Activated B cell treated with CpG ODN at 0.5 μM for 24 hours (primary cell): ENCODE measurements at places on chromosomes 7 and 10.

- H3K27ac ChIP-seq, result no peak overlapping the region
- H3K27me3 ChIP-seq, result no peaks in the 10 kb centered on the region
- peaks cover 4% of the 10 kb centered on the region for H3K4me1 ChIP-seq
- DNase-seq, result no peak
- H3K36me3 ChIP-seq, result no peaks in the 10 kb centered on the region
- H3K4me3 ChIP-seq, result no peak overlapping the region
These were observed 303.7 kb downstream of the BAMBI start for GRCh38 chr10:28981007-28981406.

GRCh38 chr7:11969643-11970042 is 137.6 kb upstream of the THSD7A start:
- no peaks in the 10 kb centered on the region for H3K36me3 ChIP-seq
- no peak for DNase-seq
- H3K27ac ChIP-seq, result no peak overlapping the region

DNA sequence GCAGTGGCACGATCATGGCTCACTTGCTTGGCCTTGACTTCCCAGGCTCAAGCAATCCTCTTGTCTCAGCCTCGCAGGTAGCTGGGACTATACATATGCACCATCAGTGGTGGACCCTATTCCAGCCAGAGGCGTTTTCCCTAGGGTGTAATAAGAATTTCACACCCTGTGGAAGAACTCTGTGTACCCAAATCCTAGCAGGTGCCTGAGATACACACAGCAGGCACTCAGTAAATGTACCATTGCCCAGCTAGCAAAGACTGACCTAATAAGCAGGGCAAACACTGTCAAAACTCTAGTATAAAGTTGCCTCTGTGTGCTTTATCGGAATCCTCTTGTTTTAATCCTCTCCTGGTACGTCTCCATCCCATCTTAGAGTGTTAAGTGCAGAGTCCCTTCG is 33.7 kb upstream of the BHLHA15 start:
- no peak overlapping the region for H3K4me3 ChIP-seq
- H3K4me1 ChIP-seq, result no peaks in the 10 kb centered on the region
- H3K36me3 ChIP-seq, result peaks cover 26% of the 10 kb centered on the region
- no peaks in the 10 kb centered on the region for H3K27me3 ChIP-seq

DNA sequence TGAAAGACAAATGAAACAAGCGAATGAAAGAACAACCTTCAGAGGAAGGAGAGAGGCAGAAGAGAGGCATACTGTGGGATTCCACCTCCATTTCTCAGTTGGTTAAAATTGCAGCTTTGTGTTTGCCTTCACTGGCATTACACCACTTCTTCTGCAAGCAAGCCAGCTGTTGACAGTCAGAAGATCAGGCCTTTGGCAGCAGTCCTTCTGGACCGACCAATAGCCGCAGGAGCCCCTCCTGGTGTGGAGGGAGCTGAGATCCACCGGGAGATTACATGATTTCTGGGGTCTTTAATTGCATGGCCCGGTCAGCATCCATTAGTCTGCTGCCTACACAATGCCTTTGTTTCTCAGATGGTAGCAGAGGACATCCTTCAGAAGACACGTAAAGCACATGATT is 206.7 kb downstream of the ADAM12 start:
- no peak for DNase-seq
- no peaks in the 10 kb centered on the region for H3K36me3 ChIP-seq
- H3K27me3 ChIP-seq, result peaks cover 3% of the 10 kb centered on the region
- peaks cover 18% of the 10 kb centered on the region for H3K4me1 ChIP-seq

GRCh38 chr7:130732980-130733930 is 752 bp downstream of the KLF14 start:
- no peaks in the 10 kb centered on the region for H3K36me3 ChIP-seq
- peaks cover 65% of the 10 kb centered on the region for H3K27me3 ChIP-seq
- no peak overlapping the region for H3K27ac ChIP-seq
- H3K4me3 ChIP-seq, result peak overlapping the region; percentile 75
- DNase-seq, result peak; percentile 43

DNA sequence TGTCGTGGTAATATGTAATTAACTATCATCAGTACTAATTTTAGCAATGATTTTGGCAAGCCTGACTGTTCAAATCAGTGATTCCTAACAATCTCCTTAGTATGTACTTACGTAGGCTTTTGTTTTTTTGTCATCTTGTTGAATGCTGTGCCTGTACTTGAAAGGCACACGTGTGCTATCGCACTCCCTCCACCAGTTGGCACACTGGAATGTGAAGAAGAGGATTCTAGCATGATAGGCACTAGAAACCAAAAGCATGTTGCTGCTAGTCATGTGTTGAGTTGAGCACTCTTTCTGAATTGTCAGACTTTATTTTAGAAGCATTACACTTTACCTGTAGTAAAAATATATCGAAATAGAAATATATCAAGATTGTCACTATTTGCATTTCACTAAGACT is 59.1 kb downstream of the TASOR2 start:
- H3K27ac ChIP-seq, result no peak overlapping the region
- no peak overlapping the region for H3K4me3 ChIP-seq
- H3K4me1 ChIP-seq, result peaks cover 3% of the 10 kb centered on the region
